ENCODE measurements at places on chromosomes 11 and 22.

- DNase-seq, result no peak
Observed at GRCh38 chr22:27331526-27332281, 469.9 kb downstream of the MN1 start.

GRCh38 chr11:57643802-57644201, 5.9 kb downstream of the YPEL4 start:
- DNase-seq, result no peak

GRCh38 chr11:33692541-33692940, 8.1 kb downstream of the C11orf91 start:
- no peak for DNase-seq

DNA sequence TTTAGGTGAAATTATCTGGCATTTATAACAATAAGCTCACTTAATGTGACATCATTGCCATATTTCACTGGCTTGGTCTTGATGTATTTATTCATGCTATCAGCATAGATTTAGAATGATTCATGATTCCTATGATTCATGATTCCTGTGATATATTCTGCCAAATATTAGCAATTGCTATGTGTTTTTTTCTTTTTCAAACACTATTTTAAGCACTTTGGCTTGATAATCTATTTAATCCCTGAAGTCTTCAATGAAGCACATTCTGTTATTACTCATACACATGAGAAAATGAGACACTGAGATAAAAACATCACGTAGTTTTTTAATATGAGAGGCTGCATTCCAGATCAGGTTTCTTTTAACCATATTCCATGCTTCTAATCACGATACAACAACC, 78.5 kb downstream of the LUZP2 start:
- DNase-seq, result no peak

DNA sequence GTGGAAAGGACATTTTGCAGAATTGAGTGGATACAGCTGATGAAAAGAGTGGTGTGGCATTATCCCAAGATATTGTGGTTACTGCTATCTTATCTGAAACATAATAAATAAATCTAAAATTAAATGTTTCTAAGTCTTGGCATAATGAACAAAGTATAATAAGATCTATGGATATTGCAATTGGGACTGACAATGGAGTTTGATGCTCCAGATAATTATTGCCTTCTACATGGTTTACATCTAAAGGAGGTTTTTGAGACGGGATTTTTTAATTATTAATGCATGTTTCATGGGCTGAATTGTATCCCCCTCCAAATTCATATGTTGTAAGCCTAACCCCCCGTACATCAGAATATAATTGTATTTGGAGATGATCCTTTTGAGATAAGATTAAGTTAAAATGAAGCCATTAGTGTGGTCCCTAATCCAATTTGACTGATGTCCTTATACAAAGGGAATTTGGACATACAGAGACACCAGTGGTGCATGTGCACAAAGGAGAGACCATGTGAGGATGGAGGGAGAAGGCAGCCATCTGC, 198.5 kb downstream of the MSANTD4 start:
- no peak for DNase-seq

DNA sequence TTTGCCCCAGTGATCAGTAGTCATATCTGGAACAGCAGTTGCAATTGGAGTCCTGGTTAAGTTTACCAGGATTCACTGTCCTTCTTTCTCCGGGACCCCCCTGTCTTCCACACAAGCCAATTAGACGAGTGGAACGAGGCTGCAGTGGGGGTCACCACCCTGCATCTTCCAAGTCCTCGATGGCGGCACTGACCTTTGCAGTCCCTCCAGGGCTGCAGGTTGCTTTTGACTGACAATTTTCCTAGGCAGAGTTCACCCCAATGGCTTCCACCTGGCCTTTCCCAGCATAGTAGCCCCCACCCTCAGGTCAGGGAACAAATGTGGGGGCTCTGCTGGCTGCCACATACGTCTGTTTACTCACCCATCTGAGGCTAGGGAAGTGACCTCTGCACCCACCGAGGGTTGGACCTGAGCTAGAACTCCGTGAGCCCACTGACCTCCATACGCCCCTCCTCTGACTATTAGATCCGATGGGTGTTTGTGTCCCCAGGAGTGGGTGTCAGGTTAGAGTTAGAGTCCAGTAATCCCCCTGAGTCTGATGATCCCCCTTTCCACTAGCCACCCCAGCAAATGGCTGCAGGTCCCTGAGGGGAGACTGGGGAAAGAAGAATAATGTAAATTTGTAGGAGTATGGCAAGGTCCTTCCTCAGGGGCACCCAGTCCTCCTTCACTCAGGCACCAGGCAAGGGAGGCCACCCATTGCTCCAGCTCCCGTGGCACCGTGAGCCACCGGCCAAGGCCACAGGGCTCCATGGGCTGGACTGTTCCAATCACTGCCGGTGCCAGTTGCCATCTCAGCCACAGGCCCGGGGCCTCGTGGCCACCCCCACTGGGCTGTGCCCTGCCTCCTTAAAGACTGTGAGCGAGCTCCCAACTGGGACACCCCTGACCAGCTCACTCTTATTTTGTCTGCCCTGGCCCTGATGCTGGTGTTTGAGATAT, 5.5 kb downstream of the C11orf21 start:
- DNase-seq, result no peak

DNA sequence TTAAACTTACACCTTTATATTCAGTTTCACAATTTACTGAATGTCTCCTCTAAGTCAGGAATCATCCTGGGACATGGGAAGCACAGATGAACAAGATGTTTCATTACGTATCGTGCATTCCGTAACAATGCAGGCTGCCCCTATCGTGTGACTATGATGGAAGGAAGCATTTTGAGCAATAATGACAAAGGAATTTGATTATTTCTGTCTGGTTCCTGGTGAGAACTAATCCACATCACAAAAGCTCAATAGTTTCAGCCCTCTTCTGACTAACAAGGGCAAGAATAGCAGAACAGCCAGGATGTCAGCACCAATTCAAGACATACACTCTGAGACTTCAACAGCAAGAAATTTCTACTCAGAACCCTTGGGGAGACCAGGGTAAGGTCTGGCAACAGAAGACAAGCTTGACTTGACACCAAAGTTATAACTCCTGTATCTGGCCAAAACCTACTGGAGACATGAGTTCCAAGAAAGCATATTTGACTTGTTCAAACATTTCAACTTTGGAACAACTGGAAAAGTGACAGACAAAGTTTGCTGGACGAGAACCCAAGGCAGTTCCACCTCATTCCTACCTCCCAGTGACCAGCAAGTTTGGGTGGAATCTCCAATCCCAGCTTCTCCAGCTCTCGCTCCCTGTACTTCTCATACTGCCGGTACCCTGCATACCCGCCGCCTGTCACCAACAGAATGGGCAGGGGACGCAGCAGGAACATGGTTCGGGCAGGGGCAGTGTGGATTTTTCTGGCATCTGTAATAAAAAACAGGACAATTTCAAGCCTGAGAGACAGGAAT, 14.3 kb downstream of the PISD start:
- DNase-seq, result no peak

DNA sequence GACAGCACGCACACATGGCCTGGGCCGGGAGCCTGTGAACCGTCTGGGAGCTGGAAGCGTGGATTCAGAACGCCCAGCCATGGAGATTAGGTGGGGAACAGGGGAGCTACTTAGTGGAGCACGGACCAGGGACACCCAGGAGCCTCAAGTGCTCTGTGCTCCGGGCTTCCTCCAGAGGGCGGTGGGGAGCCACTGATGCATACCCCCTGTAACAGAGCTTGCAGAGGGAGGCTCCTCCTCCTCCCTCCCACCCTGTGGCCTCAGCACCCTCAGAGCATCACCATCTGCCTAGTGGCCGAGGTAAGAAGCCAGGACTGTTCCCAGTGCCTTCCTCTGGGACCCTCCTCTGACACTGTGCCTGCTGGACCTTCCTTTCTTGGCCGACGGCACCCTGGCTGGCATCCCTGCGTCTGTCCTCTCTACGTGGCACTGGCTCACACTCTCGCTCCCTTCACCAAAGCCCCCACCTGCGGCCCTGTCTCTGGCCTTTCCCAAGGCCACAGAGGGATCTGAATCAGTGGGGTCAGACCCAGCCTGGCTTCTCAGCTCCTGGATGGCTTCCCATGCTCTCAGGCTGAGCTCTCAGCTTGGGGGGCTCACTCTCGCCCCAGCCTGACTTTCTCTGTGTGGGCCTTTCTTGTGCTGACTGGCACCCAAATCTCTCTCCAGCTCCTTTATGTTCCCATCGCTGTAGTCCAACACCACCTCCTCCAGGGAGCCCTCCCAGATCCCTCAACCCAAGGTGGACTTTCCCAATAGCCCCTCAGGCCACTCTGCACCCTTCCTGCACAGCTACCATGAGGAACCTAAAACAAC, 780.9 kb downstream of the BRD1 start:
- DNase-seq, result peak; percentile 79

GRCh38 chr11:75523811-75524664, 1.7 kb downstream of the GDPD5 start:
- DNase-seq, result peak; percentile 19

GRCh38 chr22:42367980-42368378, 64.2 kb downstream of the NFAM1 start:
- DNase-seq, result peak; percentile 38

- DNase-seq, result peak; percentile 71
Observed at GRCh38 chr11:31875866-31876560, 64.9 kb upstream of the PAX6 start.

GRCh38 chr22:19658057-19658966, 56.0 kb upstream of the SEPTIN5 start:
- no peak for DNase-seq

DNA sequence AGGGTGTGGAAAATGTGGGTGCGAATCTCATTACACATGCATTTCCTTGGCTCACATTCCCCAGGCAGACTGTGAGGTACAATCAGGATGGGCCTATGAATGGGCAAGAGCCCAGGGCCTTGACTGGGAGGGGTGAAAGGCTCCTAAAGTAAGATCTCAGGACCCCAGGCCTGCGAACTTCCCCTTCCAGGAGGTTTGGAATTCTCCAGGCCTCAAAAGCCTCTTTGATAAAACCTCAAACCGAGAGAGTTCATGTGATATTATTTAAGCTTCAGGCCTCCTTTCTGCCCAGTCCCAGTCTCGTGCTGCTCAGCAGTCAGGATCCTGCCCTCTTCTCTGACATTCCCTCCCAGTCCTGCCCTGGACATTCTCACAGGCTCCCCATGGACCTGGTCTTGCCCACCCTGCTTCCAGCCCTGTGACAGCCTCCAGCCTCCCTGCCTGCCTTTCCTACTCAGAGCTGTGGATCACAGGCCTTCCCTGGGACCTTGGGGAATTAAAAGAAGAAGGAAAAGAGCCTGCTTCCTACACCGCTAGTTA, 37.3 kb upstream of the TEAD1 start:
- DNase-seq, result no peak

DNA sequence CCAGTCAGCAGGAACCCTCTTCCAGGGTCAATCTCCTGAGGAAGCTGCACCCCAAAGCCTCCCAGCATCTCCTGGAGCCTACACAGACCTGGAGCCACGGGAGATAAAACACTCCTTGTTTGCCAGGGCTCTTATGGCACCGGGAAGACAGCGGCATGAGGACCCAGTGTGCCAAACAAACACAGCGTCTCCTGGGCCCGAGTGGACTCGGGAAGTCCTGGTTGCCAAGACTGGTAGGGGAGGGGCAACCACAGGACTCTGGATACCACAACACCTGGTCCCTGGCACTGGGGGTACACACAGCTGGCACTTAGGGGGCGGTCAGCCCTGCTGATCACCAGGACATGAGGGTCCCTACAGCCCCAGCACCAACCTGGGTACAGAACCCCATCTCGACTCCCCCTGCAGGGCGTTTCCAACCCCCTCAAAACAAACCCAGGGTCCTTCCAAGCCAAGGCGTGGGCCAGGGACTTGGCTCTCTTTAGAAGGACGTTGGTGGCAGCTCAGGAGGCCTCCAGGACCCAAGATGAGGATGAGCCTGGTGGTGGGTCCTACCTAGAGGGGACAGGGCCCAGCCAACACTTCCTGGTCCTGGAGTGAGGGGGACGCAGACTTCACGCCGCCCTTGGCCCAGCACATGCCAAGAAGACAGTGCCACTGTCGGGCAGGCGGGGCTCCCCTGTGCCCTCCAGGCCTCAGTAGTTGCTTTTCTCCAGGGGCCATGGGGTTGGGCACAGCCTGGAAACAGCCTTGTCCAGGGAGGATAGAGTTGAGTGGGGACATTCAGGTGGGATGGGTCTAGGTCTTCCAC, 85.0 kb downstream of the CELSR1 start:
- DNase-seq, result no peak

DNA sequence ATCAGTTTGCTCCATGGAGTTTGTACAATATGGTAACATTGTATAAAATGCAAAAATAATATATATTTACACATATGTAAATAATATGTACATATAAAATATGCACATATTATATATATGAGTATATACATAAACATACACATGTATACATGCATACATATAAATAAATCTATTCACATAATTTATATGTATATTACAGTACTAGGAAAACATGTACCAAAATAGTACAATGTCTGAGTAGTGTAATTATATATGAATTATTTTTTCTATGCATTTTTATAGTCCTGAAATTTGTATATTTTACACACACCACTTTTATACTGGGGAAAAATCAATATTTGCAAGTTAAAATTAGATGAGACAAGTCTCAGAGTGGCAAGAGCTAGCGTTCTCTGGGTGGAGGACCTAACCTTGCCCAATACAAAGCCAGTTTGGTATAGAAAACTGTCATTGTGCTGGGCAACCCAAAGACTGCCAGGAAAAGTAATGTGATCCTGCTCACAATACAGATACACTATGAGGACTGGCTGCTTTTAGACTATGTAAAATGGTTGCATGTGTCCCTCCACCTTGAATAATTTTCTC, 889.4 kb downstream of the LRRC4C start:
- no peak for DNase-seq

GRCh38 chr11:132992838-132993631, 539.3 kb downstream of the OPCML start:
- peak; percentile 73 for DNase-seq

DNA sequence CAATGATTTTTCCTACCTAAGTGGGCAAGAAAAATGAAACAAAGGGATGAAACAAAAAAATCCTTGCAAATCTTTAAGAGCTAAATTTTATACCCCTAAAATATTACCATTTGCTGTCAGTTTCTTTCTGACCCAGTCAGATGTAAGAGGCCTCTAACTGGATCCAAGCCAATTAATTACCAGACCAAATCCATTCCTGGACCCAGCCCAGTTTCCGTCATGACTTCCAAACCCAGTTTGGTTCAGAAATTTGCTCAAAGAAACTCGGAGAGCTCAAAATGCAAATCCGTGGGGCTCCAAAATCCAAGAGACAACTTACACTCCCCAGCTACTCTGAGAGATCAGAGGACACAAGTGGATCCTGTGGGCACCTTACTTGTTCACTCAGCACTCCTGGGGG, 46.8 kb downstream of the TRIM44 start:
- no peak for DNase-seq

DNA sequence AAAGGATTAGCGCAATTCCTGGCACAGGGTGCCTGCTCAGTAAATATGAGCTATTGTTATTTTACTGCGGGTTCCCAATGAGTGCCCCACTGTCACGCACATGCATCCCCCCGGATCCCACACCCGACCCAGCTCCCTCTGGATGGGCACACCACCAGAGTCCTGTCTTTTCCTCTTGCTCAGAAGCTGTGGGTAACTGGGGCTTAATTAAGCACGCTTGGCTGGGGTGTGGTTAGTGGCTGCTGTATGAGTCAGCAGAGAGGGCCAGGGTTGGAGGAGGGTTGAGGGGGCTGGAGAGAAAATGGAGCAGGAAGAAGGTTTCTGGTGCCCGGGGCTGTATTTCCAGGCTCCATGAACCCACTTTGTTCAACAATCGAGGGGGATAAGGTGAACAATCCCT, 30.3 kb upstream of the NECTIN1 start:
- no peak for DNase-seq

Measured in spinal cord (tissue), 10 donors.